ENCODE measurements at places on chromosomes 4 and X.

GRCh38 chrX:69153060-69153730, 12.1 kb downstream of the PJA1 start:
- no peak for DNase-seq

- DNase-seq = no peak
These were observed 95.7 kb downstream of the CPZ start for GRCh38 chr4:8688041-8688907.

- DNase-seq = no peak
These were observed 105.9 kb upstream of the SCOC start for GRCh38 chr4:140267576-140267975.

DNA sequence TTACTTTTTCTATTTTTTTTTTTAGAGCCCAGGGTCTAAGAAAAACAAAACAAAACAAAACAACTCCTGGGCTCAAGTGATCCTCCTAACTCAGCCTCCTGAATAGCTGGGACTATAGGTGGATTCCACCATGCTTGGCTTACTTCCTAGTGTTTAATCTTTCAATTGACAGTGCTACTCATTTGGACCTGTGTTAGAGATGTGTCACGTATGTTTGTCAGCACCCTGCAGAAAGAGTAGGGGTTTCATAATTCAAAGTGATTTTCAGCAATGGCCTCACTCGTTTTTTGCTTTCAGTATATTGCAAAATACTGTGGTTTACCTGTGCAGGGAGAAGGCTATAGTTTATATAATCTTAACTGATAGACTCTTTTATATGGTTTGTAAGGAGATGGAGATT, 71.6 kb upstream of the TEX13D start:
- DNase-seq = no peak

- DNase-seq = no peak
These were observed at the start of gene TRPC5OS for GRCh38 chrX:111875881-111876280. Gene TRPC5OS (plus strand): TSS chrX:111876181. CDS start chrX:111901850, 25,669 bp downstream.

GRCh38 chrX:21800344-21800770, 39.1 kb upstream of the MBTPS2 start:
- DNase-seq = no peak

DNA sequence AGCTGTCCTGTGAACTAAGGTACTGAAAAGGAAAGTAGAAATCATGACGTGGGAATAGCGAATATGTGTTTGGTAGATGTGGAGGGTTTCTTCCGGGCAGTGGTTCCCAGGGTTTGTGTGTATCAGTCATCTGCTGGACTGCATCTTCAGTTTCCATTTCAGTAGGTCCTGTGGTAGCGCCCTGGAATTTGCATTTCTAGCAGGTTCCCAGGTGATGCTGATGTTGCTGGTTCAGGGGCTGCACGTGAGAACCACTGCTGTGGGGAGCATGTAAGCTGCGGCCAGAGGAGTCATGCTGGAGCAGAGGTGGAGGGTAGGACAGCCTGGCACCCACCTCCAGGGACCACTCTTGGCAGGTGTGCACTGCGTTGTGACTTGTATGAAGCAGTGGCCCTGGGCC, 47.1 kb downstream of the ARHGAP10 start:
- no peak for DNase-seq

DNA sequence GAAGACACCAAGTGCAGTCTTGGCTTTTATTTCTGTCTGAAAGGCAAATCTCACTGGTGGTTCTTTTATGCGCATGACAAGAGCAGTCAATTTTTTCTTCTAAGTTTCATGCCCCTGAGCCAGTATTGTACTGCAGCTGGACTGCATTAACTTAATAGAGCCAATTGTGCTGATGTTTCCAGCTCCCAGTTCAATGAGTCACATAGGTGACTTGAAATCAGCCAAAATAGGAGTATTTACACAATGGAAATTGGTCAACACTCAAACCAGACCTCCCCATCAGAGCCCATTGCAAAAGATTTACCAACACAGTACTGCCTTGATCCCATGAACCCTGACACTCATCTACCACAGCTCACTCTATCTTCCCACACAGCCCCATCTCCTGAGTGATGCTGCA, 100.3 kb upstream of the GUCY1A1 start:
- DNase-seq = no peak

DNA sequence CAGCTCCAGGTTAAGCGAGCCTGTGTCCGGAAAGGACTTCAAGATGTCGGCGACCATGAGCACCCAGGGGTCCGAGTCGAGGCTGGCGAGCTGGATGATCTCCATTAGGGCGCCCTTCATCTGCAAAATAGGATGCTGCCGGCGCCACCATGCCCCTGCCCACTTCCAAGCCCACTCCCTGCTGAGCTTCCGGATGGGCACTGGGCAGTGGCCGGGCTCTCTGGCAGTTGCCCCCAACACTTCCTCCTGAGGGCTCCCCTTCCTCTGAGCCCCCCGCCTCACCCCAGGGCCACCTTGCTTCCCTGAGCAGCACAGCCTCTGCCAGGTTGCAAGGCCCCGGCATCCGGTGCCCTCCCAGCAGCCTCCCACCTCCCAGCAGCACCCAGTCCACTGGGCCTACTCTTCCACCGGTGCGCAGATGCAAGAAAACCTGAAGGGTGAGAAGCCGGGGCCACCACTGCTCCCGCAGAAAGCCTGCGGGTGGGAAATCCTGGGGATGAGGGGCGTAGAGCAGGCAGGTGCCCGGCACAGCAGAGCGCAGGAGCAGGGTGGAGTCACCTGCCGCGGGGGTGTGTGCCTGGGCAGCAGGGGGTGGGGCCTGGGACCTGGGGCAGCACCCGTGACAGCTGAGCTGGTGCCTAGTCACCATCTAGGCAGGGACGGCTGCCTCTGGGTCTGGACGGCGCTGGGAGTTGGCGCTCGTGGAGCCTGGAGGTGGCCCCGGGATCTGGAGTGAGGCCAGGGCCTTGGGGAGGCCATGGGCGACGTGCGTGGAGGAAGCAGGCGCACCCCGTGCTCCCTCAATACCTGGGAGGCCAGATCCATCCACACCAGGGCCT, 17.0 kb downstream of the NELFA start:
- DNase-seq = no peak

DNA sequence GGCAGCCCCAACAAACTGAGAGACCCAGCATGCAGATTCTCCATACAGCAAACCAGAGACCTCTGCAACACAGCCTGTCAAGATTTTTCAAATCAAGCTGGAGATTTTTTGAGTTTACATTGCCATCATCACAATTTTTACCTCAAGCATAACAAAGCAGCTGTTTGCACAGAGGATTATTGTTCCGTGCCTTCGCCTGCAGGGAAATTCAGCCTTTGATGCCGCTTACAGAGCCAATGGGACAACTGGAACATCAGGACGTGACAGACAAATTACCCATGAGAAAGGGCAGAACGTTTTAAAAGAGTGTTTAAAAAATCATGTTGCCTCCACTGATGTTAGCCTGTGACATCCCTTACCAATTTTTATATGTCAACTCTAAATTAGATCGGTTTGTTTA, 363.7 kb downstream of the FBXW7 start:
- no peak for DNase-seq

- no peak for DNase-seq
These were observed 1079.8 kb downstream of the RAPGEF2 start for GRCh38 chr4:160182727-160183126.

DNA sequence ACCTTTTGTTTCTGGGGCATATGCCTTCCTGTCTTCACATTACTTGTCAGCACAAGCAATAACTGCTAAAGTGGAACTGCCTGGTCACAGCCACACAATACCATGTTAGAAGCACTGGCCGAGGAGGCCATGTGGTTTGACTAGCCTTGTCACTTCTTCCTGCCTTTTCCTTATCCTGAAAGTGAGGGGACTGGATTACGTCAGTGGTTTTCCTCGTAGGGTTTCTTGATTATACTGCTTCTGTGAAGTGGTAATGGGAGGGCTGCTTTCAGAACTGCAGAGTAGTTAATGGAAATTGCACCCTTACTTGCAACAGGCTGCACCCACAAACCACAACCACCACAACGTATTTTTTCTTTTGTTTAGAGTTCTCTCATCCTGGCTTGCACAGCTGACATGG, 26.6 kb downstream of the ZRSR2 start:
- peak; percentile 31 for DNase-seq

DNA sequence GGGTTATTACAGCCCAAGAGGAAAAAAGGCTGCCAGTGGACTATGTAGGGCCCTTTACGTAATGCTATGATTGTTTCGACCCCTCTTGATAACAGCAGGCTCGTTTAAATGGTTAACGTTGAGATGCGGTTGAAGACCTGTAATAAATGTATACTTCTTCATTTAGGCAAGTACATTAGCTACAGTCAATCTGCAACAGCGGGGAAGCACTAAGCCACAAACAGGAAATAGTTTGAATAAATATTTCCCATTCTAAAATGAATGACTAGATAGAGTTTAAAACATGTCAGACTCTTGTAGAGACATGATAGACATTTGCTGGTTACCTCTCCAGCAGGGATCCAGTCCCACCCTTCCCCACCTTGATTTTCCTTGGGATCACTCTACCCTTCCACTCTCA, 38.1 kb upstream of the STIM2 start:
- peak; percentile 11 for DNase-seq

GRCh38 chr4:155040031-155040430, 168.4 kb upstream of the NPY2R start:
- DNase-seq = no peak

GRCh38 chr4:168409089-168409801, 71.0 kb downstream of the DDX60L start:
- DNase-seq = no peak

DNA sequence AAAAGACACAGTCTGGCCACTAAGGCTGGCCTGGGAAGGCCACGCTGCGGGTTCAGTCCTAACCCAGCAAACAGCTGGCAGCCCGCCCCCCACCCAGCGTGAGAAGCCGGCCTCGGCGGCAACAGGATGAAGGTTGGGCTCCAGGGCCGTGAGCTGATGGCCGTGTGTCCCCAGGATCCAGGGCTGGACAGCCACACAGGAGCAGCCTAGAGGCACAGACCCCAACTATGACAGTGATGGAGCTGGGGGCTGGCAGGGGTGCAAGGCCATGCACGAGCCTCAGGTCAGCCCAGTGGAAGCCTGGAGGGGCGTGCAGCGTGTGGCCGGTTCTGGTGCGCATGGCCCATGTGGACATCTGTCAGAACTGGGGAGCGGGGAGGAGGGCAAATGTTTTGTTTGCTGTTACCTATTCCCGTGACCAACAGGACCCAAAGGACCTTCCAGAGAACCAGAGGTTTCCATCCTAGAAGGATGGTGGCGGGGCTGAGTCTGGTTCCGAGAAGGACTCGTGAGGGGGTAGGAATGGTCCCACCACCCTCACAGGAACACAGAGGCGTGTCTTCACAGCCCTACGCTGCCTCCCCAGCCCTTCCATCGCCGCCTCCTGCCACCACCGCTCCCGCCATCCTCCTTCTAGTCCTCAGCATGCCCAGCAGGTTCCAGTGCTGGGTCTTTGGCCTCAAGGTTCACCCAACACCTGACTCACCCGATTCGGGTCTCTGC, 46.5 kb downstream of the ZFYVE28 start:
- no peak for DNase-seq

GRCh38 chr4:121958777-121959176, 6.9 kb upstream of the TRPC3 start:
- DNase-seq = no peak

DNA sequence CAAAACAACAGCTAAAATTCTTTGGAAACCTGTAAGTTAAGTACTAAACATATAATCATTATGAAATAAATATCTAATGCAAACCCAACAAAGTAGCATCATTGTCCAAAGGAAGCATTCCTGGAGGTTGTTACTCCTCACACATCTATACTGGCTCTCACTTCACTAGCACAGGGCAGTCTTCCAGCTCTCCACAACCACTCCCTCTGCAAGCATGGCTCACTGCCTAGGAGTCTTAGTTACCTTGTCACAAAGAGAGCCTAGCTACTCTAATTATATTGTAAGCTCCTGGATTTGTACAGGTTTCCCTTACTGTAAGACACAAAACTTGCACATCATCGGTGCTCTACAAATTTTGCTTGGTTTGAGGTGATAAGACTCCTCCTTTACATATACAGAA, 76.1 kb downstream of the AMMECR1 start:
- no peak for DNase-seq

DNA sequence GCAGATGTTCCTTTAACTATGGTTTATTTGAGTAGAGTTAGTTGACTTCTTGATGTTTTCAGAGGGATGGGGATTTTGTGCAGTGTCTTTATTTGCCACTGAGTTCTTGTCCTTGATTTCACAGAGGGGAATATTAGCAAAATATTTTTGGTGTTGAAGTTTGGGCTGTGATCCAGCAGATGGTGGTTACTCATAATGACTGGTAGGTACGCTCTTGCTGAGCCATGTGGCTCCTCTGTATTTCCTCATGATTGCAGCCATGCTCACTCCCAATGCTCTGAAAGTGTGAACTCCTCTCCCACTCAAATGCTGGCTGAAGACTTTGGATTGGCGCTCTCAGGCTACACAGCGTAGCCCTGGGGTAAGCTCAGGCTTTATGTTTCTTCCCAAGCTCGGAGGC, 77.7 kb downstream of the KLF8 start:
- no peak for DNase-seq

- no peak for DNase-seq
These were observed 494.3 kb downstream of the IL15 start for GRCh38 chr4:142130666-142131065.

DNA sequence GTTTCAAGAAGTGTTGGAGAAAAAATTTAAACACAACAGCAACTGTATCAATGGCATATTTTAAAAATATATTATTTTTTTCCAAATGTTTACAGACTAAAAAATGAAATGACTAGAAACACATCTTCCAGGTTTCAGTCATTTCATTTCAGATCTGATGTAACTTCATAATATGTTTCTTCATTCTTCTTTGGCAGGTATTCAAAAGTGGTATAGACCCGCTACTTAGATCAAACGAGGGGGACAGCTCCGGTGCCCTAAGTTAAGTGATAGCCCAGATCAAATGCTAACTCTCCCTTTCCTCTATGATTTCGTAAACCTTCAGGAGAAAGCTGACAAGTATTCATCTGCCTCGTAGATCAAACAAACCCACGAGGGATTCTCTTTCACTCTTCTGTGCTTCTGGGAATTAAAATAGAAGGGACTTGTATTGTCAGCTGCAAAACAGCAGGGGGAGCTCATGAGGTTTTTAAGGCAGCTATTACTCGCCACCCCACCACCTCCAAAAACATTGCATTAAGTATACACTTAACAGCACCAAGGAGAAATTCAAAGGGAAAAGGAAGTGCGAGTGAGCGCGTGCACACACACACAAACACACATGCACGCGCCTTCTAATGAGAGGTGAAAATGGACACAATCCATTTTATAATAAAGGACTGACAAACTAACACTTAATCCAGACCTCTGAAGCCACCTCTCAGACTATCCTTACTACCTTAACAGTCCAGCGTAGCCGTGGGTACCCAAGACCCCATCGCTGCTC, 21.4 kb downstream of the HELT start:
- peak; percentile 64 for DNase-seq

DNA sequence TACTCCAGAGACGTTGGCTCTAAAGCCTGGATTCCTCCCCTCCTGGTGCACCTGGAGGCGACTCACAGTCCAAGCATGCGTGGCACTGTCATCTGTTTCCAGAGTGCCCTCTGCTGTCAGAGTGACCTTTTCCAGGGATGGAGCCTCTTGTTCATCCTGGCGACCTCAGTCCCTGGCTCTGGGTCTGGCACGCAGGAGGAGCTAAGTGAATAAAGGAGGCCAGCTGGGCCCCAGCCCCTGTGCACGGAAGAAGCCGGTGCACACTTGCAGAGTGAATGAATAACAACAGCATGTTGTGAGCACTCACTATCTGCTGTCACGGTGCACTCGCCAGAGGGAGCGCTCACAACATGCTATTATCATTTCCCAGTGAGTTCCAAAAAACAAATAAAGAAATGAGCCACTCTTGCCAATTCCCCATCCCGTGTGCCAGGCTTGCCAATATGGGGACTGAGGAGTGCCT, 27.8 kb upstream of the PSAPL1 start:
- DNase-seq = no peak

Measured in stimulated activated CD4-positive, alpha-beta T cell treated with anti-CD3 and anti-CD28 coated beads, Interleukin-4, amount 100 ng/mL, for 24 hours (primary cell).